ENCODE measurements at places on chromosomes 16 and 17.

GRCh38 chr16:50393858-50394802 is 25.3 kb upstream of the BRD7 start:
- DNase-seq = no peak

- peak; percentile 38 for DNase-seq
Observed at GRCh38 chr17:82647593-82648164, 565 bp downstream of the WDR45B start.

GRCh38 chr16:50863644-50864144 is 121.8 kb downstream of the CYLD start:
- no peak for DNase-seq

DNA sequence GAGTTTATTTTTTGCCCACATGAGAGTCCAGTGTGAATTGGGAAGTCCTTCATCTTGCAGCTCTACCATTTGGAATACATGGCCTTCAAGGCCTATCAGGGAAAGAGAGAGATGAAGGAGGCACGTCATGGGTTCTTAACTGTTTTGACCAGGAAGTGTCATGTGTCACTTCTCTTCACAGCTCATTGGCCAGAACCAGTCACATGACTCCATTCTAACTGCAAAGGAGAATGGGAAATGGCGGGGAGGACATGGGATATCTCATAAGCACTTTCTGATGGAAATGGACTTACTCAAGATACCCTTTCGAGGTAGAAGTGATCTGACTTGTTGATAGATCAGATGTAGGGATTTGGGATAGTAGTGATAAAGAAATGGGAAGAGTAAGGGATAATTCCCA is 57.9 kb upstream of the CES5A start:
- no peak for DNase-seq

GRCh38 chr17:69654981-69655855 is 240.7 kb downstream of the MAP2K6 start:
- no peak for DNase-seq

DNA sequence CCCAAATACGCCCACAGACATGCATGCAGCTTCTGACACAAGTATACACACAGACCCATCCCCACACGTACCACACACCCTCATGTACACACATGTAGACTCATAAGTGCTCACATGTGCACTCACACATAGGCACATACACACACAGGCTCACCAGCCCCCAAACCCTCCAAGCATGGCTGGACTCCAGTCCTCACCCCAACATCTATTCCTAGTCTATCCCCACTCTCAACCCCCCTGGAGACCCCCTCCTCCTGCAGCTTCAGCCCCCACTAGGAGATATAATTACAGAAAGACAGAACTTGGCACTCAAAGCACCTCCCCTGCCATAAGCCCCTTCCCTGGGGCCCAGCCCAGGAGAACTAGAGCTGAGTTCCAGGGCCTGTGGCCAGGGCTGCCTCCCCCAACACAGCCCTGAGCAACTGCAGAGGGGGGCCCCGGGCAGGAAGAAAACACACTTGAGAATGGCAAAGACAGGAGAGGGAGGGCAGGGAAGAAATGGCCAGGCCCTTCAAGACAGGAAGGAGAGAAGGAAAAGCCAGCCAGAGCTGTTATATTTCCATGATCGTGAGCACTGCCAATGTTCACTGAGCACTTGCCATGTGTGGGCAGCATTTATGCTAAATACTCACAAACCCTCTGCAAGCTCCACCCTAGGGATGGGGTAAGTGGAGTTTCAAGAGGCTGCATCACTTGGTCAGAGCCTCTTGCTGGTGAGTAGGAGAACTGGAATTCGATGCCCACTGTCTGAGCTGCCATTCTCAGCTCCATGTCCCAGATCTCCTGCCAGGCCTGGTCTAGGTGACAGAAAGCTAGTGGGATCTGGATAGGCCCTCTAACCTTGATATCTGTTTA is 224.5 kb downstream of the ZNF423 start:
- DNase-seq = no peak

- no peak for DNase-seq
Observed at GRCh38 chr16:68902969-68903345, 59.6 kb downstream of the TANGO6 start.

DNA sequence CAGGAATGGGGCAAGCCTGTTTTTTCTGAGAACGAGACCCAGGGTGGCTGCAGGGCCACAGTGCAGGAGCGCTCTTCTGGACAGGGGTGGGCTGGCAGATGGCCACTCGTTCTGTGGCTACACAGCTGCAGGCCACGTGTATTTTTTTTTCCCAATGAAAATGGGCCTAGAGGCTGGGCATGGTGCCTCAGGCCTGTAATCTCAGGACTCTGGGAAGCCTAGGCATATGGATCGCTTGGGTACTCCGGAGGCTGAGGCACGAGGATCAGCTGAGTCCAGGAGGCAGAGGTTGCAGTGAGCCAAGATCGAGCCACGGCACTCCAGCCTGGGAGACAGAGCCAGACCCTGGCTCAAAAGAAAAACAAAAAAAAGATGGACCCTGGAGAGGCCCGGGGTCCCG is 6.8 kb downstream of the UNKL start:
- DNase-seq = no peak

DNA sequence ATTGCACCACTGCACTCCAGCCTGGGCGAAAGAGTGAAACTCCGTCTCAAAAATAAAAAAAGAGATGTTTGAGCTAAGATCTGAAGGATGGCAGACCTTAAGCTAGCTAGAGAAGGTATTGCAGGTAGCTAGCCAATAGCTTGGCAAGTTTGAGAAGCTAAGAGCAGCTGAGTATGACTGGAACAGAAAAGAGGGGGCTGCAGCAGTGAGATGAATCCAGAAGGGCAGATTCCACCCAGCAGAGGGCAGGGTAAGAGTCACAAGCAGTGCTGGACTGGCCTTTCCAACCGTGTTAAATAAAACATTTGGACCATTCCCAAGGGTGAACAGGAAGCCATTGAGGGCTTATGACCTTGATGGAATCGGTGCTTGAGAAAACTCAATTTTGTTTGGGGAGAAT is 5.7 kb upstream of the PHAF1 start:
- peak; percentile 44 for DNase-seq

DNA sequence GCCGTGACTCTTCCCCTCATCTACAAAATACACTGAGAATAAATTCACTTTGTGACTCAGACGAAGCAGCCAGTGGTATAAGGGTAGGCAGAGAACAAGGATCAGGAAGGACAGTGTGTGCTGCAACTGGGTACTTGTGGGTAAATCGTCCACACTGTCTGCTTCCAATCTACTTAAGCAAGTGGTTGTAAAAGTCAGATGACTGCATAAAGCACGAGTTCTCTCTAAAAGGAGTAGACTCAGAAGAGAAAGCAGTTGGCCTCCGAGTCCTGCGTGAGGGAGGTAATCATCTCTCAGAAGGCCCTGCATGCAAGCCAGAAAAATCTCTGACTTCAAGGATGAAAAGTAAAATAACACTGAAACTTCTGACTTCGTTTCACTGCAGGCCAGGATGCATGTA is 43.1 kb downstream of the ANKFY1 start:
- no peak for DNase-seq

DNA sequence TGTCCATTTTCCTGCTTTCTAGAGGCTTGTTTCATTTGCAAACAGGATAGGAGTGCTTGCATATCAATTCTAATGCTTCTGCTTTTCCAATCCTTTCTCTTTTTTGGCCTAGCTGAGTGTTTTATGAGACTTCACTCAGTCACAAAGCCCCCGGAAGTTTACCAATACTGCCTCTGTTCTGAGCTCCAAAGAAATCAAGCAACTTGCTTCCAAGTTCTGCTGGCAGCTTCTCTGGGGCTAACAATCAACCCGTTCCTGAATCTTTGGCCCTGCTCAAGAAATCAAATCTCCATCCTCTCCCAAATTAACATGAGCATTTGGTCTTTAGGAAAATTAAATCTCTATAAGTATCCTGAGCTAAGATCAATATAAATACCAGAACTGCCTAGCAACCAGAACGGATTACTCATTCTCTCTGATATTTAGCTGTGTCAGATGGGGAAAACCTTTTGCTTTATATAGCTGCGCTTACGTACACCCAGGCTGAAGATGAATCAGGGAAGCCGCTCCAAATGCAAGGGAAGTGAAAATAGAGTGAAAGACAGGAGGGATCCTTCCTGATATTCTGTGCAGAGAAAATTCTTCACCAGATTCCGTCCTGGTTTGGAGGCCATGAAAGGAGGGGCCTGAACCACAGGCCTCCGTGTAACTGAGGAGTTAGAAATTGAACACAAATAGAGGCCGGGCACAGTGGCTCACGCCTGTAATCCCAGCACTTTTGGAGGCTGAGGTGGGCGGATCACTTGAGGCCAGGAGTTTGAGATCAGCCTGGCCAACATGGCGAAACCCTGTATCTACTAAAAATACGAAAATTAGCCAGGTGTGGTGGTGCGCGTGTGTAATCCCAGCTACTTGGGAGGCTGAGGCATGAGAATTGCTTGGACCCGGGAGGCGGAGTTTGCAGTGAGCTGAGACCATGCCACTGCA is 23.3 kb upstream of the GRB2 start:
- no peak for DNase-seq

GRCh38 chr17:44065668-44066203 is 735 bp downstream of the LSM12 start:
- no peak for DNase-seq

GRCh38 chr17:40950176-40950575 is 12.7 kb upstream of the KRT23 start:
- DNase-seq = no peak

- DNase-seq = peak; percentile 59
Observed at GRCh38 chr17:48954300-48954755, 9.7 kb upstream of the SNF8 start.

GRCh38 chr16:4828567-4829321 is 18.3 kb downstream of the GLYR1 start:
- no peak for DNase-seq

DNA sequence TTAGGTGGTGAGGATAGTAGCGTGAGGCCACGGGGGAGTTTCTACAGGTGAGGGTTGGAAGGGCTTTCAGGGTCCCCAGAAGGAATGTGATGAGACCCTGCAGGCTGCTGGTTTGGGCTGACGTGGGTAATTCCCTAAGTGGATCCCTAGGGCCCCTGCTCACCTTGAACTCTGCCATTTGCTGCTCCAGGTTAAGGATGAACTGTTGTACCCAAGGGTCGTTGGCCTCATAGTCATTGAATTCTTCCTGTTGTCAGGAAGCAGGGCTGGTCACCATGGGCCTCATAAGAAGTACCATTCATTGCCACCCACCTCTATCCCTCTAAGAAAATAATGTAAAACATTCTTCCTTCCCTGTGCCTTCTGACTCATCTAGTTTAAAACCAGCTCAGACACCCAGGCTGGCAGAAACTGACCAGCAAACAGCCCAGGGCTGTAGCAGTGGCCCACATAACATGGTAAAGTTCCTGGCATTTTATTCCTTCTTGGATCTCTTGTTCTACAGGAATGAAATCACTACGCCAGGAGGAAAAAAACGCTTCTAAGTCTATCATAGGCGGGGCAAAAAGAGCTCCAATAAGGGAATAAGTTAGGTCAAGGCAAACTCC is 27.6 kb downstream of the FCSK start:
- DNase-seq = no peak

DNA sequence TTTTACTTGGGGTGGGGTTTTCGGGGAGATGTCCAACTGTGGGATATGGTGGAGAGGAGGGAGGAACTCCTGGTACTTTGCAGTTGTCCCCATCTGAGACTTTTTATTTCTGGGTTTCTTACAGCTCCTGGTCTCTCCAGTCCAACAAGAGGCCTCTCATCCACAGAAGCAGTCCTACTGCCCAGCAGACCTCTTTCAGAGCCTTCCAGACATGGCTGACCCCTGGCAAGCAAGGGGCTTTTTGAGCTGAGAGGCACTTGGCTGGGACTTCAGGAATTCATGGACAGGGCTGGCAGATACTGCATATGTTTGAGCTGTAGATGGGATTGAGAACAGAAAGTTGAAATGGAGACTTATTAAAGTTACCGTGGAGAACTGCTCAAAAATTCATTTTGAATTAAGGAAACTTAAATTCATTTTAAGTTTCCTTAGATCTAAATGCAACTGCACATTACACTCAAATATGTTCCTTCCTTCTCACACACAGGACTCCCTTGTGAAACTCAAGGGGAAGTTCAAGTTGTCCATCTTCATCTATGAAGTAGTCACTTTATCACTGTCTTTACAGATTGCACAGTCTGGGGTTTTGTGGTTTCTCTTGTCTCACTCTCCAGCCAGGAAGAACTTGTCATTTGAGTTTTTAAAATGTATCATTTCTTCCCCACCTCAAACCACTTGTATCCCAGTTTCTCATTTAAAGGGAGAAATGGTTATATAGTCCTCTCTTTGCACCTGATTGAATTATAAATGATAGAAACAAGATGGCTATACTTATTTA is 1.1 kb downstream of the LASP1NB start:
- no peak for DNase-seq

All from BE2C (cell line).